H7 (cell line): ENCODE measurements at places on chromosomes 4 and X. TPM values are rescaled to one million over a fixed set of nuclear protein-coding genes. Genes with fewer than 3 reads are reported as not detected.

DNA sequence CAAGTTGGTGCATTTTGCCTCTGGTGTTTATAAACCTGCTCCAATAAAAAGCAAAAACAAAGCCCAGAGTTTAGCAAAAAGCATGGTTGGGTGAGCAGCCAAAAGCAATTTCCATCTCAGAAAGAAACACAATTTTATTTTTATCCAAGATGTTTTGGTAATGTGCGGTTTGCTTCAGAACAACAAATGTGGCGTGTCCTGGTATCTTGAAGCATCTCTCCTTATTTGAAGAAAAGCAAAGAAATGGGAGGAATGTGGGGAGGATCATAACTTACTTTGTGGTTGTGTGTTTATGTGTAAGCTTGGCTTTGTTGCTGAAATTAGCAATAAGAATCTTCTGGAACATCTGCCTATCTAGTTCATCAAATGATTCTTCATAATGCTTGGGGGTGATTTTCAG is 88.3 kb upstream of the DDX3X start:
- no peak for DNase-seq

- DNase-seq: no peak
These were observed 46.6 kb downstream of the MAOA start for GRCh38 chrX:43702660-43703059.

- DNase-seq: no peak
These were observed 67.9 kb downstream of the KLHL34 start for GRCh38 chrX:21590012-21590776.

DNA sequence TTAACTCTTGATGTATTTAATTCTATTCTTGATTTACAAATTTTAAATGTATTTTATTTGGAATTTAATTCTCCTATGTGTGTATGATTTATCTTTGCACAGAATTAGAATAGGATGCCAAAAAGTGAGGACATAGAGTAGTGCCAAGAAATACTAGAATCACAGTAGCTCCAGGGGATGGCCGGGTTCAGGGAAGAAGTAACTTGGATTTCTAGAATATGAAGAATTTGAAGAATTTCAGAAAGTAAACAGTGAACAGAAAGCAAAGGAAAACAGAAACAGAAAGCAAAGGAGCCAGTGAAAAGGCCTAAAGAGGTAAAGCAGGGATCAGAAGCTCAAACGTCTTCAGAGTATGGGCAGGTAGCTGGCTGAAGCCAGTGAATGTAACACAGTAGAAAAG is 1187.6 kb downstream of the RPA4 start:
- no peak for DNase-seq

- DNase-seq: peak; percentile 79
These were observed 654 bp downstream of the ATOH1 start for GRCh38 chr4:93828995-93829819.

The RAB33B gene
- 5.6 and 7.9 TPM in 2 replicates for total RNA-seq

DNA sequence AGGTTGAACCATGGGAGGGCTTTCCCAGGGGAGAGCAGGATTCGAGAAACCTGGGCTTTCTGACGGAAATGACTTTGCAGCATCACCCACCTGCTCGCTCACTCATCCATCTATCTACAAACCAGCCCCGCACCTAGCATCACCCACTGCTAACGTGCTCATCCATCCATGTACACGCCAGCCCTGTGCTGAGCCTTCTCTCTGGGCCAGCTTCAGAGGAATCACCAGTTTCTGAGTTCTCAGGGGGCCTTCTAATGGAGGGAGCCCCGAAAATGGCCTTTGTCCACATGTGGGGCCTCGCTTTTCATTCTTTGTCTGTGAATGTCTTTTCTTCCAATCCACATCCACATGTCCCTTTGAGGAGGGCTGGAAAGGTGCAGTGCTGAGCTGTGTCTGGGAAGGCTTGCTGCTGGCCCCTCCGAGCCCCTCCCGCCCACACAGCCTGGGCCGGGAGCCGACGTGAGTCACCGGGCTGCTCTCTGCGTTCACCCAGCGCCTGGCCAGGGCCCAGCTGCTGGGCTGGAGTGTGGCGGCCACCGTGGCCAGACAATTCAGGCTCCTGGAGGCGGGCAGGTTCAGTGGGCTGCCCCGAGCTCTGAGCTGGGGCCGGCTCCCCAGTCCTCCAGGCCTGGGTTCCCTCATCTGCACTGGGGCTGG is 14.7 kb downstream of the SORCS2 start:
- peak; percentile 86 for DNase-seq

The FATE1 gene
- 0.11 TPM in 1 of 2 replicates, not detected in the other for total RNA-seq

The HGFAC gene
- 0.03 and 1.1 TPM in 2 replicates for total RNA-seq

The ARHGAP36 gene
- total RNA-seq: 0.28 and 0.30 TPM in 2 replicates

DNA sequence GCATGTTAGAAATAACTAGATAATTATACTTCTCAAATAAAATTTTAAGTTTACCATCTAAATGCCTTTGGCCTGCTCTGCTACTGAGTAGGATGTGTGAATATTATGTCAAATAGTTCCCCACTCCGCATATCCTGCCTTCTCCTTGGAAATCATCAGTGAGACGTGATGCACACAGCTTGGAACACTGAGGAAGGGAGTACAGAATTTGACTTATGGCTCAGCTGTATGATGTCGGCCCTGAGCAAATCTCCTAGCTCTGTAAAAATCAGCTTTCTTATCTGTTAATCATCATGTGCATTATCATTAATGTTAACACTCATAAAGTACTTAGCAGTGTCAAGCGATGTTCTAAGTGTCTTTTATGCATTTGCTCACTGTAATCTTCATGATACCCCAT is 241.0 kb upstream of the ANKRD50 start:
- no peak for DNase-seq

DNA sequence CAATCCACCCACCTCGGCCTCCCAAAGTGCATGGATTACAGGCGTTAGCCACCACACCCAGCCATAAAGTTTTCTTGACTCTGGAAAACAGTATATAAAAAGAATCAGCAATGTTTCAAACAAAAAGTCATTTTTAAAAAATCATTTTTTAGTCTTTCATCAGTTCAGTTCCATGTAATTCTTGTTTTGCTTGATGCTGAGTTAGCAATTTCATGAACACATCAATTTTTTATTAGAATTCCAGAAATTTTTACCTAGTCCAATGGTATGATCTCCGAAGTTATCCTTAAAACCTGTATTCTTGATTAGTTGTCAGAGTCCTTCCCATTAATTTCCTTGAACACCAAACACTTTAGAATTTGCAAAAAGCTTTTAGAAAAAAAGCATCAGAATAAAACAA is 56.8 kb downstream of the RCHY1 start:
- DNase-seq: no peak

The IL21 gene
- total RNA-seq: not detected in 2 replicates

The XKRX gene
- total RNA-seq: 0.41 and 0.90 TPM in 2 replicates

DNA sequence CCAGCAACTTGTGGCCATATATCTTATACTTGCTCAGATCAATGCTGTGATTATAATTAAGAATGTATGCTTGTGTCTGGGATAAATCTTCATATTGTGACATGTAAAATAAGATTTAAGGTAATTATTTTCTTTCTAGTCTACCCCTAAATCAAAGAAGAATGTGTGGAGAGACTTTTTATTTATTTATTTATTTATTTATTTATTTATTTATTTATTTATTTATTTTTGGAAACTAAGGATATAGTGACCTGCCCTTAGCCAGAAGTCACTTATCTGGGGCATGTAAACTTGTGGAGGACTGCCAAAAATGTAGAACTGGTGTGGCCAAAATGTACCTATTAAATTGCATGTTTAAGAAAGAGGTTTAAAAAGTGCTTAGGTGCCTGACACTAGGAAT is 144.3 kb downstream of the BEND2 start:
- DNase-seq: no peak

DNA sequence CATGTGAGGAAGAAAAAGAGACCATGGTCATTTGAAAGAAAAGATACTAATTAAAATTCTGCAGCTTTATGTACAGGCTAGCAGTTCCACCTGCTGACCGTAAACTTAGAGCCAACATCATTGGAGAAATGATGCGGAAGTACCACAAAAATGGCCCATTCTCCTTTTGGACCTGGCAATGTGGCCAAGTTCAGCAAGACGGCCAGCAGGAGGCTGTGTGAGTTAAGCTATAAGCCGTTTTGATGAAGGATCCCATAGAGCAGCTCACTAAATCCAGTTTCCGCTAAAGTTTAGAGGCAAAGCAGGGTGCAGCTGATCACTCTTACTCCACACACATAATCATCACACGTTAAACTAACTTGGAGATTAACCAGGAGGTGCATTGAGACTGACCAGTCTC is 133.8 kb downstream of the LDB2 start:
- DNase-seq: peak; percentile 23

The ERVMER34-1 gene
- 3.4 and 5.1 TPM in 2 replicates for total RNA-seq

The P2RY8 gene
- total RNA-seq: 0.03 and 0.15 TPM in 2 replicates

GRCh38 chr4:82038936-82039335 is 334.9 kb downstream of the HNRNPD start:
- DNase-seq: no peak

GRCh38 chr4:16079046-16079445 is 4.8 kb downstream of the PROM1 start:
- no peak for DNase-seq

DNA sequence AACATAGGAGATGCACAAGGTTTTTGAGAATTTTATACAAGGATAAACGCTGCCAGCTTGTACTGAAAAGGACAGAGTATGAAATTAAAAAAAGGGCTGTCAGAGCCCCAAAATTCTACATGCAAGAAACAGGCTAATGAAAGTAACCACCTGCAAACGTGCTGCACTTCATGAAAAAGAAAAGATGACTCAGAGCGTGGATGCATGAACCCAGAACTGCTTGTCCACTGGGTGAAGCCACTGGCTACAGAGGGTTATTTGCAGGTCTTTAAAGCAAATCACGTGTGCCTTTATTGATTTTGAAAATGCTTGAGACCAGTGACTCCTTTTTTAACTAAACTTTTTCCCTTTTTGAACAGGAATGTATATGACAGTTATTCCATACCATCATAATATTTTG is 25.3 kb upstream of the FRMD7 start:
- DNase-seq: no peak

The COX7B2 gene
- not detected in 2 replicates for total RNA-seq

The GYG2 gene
- 36.7 and 40.5 TPM in 2 replicates for total RNA-seq
